ENCODE measurements at places on chromosomes 4 and X.

DNA sequence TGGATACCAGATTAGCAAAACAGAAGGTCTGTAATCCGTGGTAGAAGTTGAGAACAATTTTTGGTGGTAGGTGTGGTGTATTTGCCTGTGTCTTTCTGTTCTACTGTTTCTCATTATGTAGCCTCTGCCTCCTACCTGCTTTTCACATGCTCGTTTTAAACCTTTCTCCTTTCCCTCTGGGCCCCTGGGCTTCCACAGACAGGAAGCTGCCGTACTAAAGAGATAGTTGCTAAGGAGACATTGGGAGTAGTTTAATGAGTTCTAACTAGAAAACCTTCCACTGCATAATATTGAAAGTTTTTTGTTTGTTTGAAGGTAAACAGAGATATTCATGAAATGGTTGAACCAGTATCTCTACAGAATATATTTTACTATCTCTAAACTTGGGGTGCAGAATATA is 107.8 kb downstream of the STOX2 start:
- DNase-seq = no peak

- no peak for DNase-seq
Observed at GRCh38 chrX:94256396-94256795, 582.4 kb downstream of the FAM133A start.

DNA sequence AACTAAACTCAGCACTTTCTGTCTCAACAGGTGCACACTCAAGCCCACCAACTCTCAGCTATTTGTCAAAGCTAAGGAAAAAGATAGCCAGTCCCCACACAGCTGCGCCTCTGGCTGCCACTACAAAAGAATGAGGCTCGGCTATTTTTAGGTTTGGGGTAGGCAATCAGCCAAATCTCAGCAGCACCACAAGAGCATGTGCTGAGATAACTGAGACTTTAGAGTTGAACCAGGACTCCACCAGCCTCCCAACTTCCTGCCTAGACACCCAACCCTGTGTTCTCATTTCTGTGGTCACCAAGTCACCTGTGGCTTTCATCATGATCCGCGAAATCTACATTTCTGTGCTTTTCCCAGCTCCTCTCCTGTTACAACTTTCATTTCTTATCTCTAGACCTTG is 28.0 kb downstream of the DMD start:
- DNase-seq = no peak

DNA sequence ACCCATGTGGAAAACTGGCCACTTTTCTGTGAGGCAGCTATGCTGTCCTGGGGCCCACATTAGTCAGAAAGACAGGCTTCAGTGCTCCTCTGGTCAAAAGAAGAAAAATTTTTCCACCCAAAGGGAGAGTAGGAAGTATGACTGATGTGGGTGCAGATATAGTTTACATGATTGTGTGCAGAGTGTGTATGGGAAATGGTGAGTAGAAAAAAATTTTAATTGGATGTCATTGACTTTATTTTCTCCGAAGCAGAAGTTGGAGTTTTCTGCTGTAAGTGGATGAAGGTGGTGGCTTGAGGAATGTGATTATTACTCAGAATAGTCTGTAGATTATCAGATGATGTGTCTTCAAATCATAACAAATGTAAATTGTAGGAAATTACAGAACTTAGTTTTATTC is 241.5 kb upstream of the IGFBP7 start:
- no peak for DNase-seq

DNA sequence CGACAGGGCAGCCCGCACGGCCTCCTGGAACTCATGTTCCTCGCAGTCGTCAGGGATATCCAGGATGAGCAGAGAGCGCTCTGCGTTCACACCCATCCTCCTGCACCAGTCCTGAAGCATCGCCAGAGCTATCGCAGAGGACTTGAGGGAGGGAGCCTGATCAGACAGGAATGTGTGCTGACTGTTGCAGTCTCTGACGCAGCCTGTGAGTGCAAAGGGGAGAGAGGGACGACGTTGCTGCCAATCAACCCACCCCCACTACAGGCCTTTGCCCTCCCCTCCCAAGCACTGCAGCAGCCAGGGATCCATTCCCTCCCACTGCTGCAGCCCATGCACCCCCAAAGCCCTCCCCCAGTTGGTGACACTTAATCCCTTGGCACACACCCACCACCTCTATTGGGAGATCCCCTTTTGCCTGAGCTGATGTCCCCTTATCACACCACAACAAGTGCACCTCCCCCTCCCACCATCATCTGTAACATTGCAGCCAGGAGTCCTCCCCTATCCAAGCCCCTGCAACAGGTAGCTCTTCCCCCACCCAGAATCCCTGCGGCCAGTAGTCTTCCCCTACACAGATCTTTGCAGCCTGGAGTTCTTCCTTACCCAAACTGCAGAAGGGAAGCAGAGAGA is 897 bp downstream of the PNMA6F start:
- no peak for DNase-seq

GRCh38 chr4:148866666-148867065 is 424.5 kb upstream of the NR3C2 start:
- DNase-seq = no peak

GRCh38 chr4:24003496-24003895 is 113.6 kb upstream of the PPARGC1A start:
- no peak for DNase-seq

DNA sequence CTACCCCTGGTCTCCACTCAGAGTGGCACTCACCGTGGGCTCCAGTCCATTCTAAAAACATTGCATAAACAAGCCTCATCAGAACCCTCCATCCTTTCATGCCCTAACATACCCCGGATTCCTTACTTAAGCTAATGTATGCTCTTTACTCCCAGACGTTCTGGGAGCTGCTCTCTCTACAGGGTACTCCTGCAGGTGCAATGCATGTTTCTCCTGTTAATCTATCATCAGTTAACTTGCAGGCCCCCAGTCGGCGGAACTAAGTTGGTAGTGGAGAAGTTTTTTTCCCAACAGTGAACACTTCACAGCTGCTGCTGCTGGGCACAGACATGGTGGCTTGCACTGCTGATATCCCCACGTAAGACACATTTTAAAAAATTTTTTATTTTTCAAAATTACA is 161.6 kb upstream of the FAT1 start:
- no peak for DNase-seq

DNA sequence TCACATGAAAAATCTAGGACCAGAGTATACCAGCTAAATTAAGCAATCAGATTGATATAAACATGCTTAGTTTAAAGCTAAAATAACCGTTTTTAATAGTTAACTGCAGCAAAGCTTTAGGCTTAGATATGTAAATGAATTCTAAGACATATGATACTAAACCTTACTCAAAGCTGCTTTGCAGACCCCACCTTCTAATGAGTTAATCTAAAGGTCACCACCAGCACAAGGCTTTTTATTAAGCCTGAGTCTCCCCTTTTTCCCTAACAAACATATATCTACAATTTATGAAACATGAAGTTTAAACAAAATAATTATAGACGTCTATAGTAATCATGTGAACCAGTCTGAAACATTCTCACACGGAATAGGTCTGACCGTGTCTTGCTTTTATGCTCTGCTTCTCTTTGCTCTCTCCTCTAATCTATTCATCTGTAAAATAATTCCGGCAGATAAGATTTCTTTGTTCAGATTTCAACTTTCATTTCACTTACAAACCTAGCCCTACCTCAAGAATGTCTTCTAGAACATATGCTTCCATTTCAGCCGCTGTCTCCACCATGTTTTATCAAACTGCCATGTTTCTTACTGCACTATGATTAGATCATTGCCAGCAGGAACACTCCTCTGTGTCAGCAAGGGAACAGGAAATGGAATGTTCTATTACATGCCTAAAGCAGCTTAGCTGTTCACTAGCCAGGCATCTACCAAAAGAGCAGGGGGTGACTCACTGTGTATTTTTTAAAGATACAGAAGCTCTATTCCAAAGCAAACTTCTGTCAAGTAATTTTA is 35.9 kb downstream of the ANKRD17 start:
- peak; percentile 57 for DNase-seq

GRCh38 chr4:118265312-118266144 is 87.3 kb downstream of the PRSS12 start:
- DNase-seq = no peak

GRCh38 chr4:71009890-71010588 is 16.6 kb downstream of the DCK start:
- DNase-seq = peak; percentile 30

GRCh38 chrX:110172215-110172614 is 145.7 kb downstream of the AMMECR1 start:
- no peak for DNase-seq

GRCh38 chrX:130295519-130296296 is 27.0 kb upstream of the ZNF280C start:
- DNase-seq = no peak

GRCh38 chrX:3763111-3763510 is 49.7 kb upstream of the PRKX start:
- no peak for DNase-seq

All from NCI-H524 (cell line).